Activated CD4-positive, alpha-beta memory T cell treated with anti-CD3 and anti-CD28 coated beads, Interleukin-2, amount 10 ng/mL, durations not matched to agents 7 days and 5 days (primary cell): ENCODE measurements at places on chromosomes 2 and 18. TPM values are rescaled to one million over a fixed set of nuclear protein-coding genes. Genes with fewer than 3 reads are reported as not detected.

DNA sequence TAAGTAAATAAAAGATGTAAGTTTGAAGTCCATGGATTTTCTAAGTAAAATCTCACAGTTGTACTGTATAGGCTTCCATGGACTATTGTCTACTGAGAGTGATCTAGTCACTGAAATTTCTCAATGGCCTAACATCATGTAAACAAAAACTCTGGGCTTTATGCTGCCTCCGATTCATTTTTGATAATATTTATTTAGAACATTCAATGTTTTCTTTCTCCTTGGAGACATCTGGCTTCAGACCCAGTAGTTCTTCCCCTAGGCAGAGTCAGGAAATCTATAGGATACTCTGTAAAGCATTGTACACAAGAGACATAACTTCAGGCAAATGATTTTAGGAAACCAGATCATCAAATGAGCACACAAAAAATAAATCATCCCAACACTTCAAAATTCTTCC is 1208.6 kb upstream of the ZEB2 start:
- H3K27me3 ChIP-seq, result no peaks in the 10 kb centered on the region
- H3K27ac ChIP-seq, result no peak overlapping the region
- no peaks in the 10 kb centered on the region for H3K36me3 ChIP-seq

GRCh38 chr18:31555971-31556747 is 35.5 kb upstream of the TTR start:
- H3K4me1 ChIP-seq, result no peaks in the 10 kb centered on the region
- H3K4me3 ChIP-seq, result no peak overlapping the region
- no peaks in the 10 kb centered on the region for H3K36me3 ChIP-seq
- no peak overlapping the region for H3K27ac ChIP-seq
- H3K27me3 ChIP-seq, result peaks cover 6% of the 10 kb centered on the region
- peak; percentile 35 for DNase-seq

- DNase-seq, result no peak
- no peaks in the 10 kb centered on the region for H3K36me3 ChIP-seq
- H3K27me3 ChIP-seq, result no peaks in the 10 kb centered on the region
- no peak overlapping the region for H3K27ac ChIP-seq
- peaks cover 8% of the 10 kb centered on the region for H3K4me1 ChIP-seq
- no peak overlapping the region for H3K4me3 ChIP-seq
These were observed 18.4 kb upstream of the REV1 start for GRCh38 chr2:99507937-99508818.

DNA sequence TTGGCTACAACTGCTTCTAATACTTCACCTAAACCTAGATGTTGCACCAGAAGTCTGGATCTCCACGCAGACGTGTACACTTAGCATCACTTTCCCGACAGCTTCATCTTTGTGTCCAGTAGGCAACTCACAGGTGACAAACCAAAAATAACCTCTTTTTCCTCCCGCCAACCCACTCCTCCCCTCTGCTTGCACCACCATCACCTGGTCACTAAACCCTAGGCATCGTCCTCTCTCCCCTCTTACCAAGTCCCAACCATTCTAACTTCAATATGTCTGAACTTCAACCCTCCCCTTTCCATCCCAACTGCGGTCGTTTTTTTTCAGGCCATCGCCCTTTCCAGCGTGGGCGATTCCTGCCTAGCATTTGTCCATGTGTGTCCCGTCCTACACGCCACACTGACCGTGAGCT is 413 bp upstream of the CHMP3 start:
- peak overlapping the region; percentile 97 for H3K27ac ChIP-seq
- peaks cover 4% of the 10 kb centered on the region for H3K27me3 ChIP-seq
- DNase-seq, result no peak
- H3K36me3 ChIP-seq, result peaks cover 31% of the 10 kb centered on the region

DNA sequence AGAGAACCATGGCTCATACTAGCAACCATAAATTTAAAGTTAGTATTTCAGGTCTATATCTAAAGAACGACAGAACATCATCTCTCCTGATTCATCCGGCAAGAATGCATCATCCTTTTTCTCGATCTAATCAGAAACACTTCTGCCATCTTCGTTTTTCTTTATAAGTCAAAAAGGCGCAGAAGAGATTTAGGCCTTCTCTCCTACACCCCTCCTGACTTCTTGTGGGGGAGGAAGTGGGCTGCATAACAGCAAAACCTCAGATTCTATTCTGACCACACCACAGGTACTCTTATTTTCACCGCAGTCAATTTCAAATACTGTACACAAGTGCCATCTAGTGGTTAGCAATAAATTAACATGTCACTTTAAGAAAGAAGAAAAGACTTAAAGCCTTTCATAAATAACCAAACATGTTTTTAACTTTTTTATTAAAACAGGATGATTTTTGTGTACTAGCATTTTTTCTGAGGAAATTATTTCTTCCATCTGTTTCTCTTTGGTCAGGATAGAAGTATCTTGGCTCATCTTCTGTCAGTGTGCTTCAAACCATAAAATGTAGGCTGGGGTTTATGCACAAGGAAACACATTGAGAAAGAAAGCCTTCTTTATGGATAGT is 48.4 kb upstream of the PIK3C3 start:
- no peaks in the 10 kb centered on the region for H3K27me3 ChIP-seq
- peak; percentile 52 for DNase-seq
- no peak overlapping the region for H3K4me3 ChIP-seq
- H3K36me3 ChIP-seq, result no peaks in the 10 kb centered on the region
- no peak overlapping the region for H3K27ac ChIP-seq
- peaks cover 11% of the 10 kb centered on the region for H3K4me1 ChIP-seq

DNA sequence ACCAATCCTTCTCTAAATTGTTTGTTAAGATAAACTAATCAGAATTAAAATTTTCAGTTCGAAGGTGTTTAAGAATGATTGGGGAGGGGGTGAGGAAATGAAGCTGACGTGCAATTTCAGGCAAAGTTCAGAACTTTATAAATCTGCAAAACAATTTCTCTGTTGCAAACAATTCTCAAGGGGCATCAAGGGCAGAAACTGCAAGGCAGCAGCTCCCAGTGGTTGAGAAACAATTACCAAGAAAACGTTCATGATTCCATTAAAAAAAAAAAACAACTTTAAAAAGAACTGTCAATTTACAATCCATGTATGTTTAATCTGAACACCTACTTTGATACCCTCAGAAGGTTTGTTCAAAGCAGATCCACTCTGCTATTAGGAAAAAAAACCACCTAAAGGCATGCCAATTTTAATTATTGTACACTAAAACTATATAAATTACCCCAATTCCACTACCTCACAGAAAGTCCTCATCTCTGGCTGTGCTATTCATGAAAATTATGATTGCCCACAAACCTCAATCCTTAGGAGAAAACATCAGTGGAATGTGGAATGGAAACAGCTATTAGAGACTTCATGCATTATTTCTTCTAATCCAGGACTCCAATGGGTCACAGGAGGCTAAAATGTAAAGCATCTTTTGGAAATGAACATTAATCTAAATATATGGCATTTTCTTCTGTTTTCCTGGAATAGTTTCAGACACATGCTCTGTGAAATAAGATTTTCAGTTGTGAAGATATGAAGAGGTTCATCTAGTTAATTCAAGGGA is 119.9 kb upstream of the ACVR1C start:
- DNase-seq, result no peak
- H3K27me3 ChIP-seq, result no peaks in the 10 kb centered on the region
- no peak overlapping the region for H3K27ac ChIP-seq

- H3K27ac ChIP-seq, result no peak overlapping the region
- H3K4me1 ChIP-seq, result no peaks in the 10 kb centered on the region
- H3K36me3 ChIP-seq, result no peaks in the 10 kb centered on the region
- H3K4me3 ChIP-seq, result no peak overlapping the region
- no peak for DNase-seq
- H3K27me3 ChIP-seq, result no peaks in the 10 kb centered on the region
These were observed 54.1 kb downstream of the FIGN start for GRCh38 chr2:163681745-163682144.

- H3K4me1 ChIP-seq, result no peaks in the 10 kb centered on the region
- no peak overlapping the region for H3K27ac ChIP-seq
- H3K27me3 ChIP-seq, result no peaks in the 10 kb centered on the region
- H3K4me3 ChIP-seq, result no peak overlapping the region
- DNase-seq, result no peak
These were observed 57.6 kb upstream of the CD302 start for GRCh38 chr2:159855557-159856061.

- H3K27ac ChIP-seq, result no peak overlapping the region
- no peaks in the 10 kb centered on the region for H3K4me1 ChIP-seq
- H3K36me3 ChIP-seq, result no peaks in the 10 kb centered on the region
- no peak for DNase-seq
These were observed 460.6 kb downstream of the CNTNAP5 start for GRCh38 chr2:124485659-124486058.

GRCh38 chr2:235958931-235959410 is 209.2 kb downstream of the GBX2 start:
- no peak for DNase-seq
- H3K4me3 ChIP-seq, result no peak overlapping the region
- no peaks in the 10 kb centered on the region for H3K36me3 ChIP-seq

GRCh38 chr2:24400207-24400907 is 40.0 kb upstream of the ITSN2 start:
- peaks cover 5% of the 10 kb centered on the region for H3K27me3 ChIP-seq
- no peak overlapping the region for H3K27ac ChIP-seq
- no peak for DNase-seq

GRCh38 chr2:105127289-105127915 is 89.5 kb downstream of the MRPS9 start:
- H3K36me3 ChIP-seq, result no peaks in the 10 kb centered on the region
- H3K4me3 ChIP-seq, result no peak overlapping the region
- H3K4me1 ChIP-seq, result no peaks in the 10 kb centered on the region
- no peak for DNase-seq
- no peak overlapping the region for H3K27ac ChIP-seq

DNA sequence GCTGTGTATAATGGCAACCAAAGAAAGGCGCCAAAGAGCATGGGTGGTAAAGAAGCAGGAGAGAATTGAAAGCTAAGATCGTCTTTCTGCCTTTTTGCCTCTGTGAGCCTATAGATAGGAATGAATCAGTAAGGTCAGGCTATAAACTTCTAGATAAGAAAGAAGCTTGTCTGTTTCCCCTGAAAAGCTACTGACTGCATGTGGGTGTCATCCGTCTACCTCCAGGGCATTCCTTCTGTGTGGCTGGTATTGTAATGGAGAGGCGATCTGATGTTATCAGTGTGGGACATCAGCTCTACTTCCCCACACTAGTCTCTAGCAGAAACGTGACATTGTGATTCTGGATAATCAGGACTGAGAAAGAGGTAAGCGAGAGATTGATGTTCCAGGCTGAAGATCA is 63.4 kb upstream of the PLA2R1 start:
- DNase-seq, result no peak
- H3K27ac ChIP-seq, result no peak overlapping the region
- H3K4me3 ChIP-seq, result no peak overlapping the region
- H3K27me3 ChIP-seq, result peaks cover 11% of the 10 kb centered on the region
- no peaks in the 10 kb centered on the region for H3K36me3 ChIP-seq

- H3K27ac ChIP-seq, result no peak overlapping the region
- DNase-seq, result no peak
- H3K27me3 ChIP-seq, result peaks cover 16% of the 10 kb centered on the region
These were observed 7.1 kb upstream of the IL1RL1 start for GRCh38 chr2:102304268-102304667.

GRCh38 chr2:231110551-231110950 is 14.3 kb downstream of the HTR2B start:
- H3K4me1 ChIP-seq, result no peaks in the 10 kb centered on the region
- H3K36me3 ChIP-seq, result peaks cover 35% of the 10 kb centered on the region

DNA sequence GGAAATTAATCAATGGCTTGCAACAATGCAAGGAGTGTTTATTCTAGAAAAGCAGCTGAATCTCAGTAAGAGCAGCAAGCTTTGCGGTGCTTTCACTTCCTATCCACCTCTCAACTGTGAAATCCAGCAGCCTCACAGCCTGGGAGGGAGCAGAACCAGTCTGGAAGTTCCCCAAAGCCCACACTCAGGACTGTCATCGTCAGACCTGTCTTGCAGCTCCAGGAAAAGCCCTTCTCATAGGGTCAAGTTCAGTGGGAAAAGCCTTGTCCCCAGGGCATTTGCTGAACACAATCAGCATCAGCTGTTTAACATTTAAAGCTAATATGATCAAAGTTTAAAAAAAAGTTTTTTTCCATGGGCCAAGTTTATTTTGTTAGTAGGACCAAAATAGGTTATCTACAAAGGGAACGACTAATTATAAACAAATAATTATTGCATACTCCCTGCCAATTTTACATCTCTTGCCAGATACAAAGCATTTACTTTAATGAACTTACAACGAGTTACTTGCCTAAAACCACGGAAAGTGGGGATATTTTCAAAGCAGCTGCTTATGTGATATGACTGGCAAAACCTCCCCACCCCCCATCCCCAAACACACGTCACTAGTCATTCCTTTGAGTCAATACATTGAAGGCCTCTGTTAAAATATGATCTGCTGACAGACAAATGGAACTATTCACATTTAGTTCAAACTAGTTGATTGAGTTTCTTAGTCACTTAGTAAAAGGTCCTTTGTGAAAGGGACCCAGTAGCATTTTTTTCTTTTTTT is 36.8 kb downstream of the PARD6G start:
- no peaks in the 10 kb centered on the region for H3K36me3 ChIP-seq
- no peaks in the 10 kb centered on the region for H3K4me1 ChIP-seq
- H3K4me3 ChIP-seq, result no peak overlapping the region

DNA sequence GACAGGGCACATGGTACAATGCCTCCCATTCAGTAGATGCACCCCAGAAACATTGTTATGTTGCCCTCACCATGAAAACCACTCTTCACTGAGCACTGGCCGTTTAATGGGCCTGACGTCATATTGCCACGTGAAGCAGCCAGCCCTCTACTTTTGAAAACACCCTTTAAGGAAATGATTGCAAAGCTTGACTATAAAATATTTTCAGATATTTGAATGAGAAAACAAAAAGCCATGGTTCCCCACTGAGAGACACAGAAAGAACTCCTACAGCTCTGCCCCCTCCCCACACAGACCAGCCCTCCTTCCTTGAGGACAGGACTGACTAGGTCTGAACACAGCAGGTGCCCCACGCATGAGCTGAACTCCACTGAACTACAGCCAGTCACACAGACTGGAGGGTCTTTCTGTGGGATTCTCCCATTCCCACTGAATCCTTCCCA is 349.1 kb downstream of the ANAPC1 start:
- H3K4me3 ChIP-seq, result peak overlapping the region; percentile 65
- peak; percentile 48 for DNase-seq
- H3K36me3 ChIP-seq, result peaks cover 29% of the 10 kb centered on the region
- peaks cover 46% of the 10 kb centered on the region for H3K4me1 ChIP-seq
- H3K27me3 ChIP-seq, result peaks cover 1% of the 10 kb centered on the region

GRCh38 chr2:233062946-233063268 is 2.8 kb downstream of the INPP5D start:
- H3K4me3 ChIP-seq, result peak overlapping the region; percentile 99
- H3K27ac ChIP-seq, result peak overlapping the region; percentile 84
- no peak for DNase-seq
- peaks cover 70% of the 10 kb centered on the region for H3K4me1 ChIP-seq
- no peaks in the 10 kb centered on the region for H3K27me3 ChIP-seq

Gene PARD6G
- total RNA-seq, result 0.20 TPM

Gene SPATA3
- not detected for total RNA-seq

Gene DNAJC5G
- not detected for total RNA-seq

Gene ABCG8
- not detected for total RNA-seq

Gene SLC16A14
- 0.55 TPM for total RNA-seq

Gene MYO7B
- 0.13 TPM for total RNA-seq
